Fibroblast of mammary gland (primary cell): ENCODE measurements at places on chromosomes 2 and 18.

- no peak for DNase-seq
Observed at GRCh38 chr18:24923138-24923537, 428.8 kb downstream of the ZNF521 start.

- no peak for DNase-seq
Observed at GRCh38 chr2:207227062-207227748, 61.5 kb upstream of the KLF7 start.

GRCh38 chr18:51134721-51135120 lies 62.8 kb downstream of the MEX3C start:
- no peak for DNase-seq

- DNase-seq = peak; percentile 78
Observed at GRCh38 chr2:69082430-69082997, 69.5 kb downstream of the ANTXR1 start.

- DNase-seq = peak; percentile 94
Observed at GRCh38 chr2:27566628-27567027, 16.2 kb upstream of the ZNF512 start.

- peak; percentile 43 for DNase-seq
Observed at GRCh38 chr18:5628512-5629255, 84.9 kb upstream of the EPB41L3 start.

DNA sequence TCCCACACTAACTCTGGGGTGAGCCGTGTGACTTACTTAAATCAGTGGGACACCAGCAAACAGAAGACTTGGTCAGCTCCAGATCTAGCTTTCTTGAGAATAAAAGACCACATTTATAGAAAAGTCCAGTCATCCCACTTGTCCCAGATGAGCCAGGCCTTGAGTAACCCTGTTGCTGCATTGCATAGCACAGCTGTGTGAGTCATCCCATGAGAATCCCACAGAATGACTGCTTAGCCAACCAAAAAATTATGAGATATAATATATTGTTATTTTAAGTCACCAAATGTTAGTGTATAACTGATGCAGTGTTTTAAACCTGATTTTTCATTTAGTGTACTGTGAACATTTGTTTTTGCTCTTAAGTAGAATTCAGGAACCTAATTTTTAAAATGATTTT lies 94.2 kb upstream of the FSHR start:
- DNase-seq = peak; percentile 98

DNA sequence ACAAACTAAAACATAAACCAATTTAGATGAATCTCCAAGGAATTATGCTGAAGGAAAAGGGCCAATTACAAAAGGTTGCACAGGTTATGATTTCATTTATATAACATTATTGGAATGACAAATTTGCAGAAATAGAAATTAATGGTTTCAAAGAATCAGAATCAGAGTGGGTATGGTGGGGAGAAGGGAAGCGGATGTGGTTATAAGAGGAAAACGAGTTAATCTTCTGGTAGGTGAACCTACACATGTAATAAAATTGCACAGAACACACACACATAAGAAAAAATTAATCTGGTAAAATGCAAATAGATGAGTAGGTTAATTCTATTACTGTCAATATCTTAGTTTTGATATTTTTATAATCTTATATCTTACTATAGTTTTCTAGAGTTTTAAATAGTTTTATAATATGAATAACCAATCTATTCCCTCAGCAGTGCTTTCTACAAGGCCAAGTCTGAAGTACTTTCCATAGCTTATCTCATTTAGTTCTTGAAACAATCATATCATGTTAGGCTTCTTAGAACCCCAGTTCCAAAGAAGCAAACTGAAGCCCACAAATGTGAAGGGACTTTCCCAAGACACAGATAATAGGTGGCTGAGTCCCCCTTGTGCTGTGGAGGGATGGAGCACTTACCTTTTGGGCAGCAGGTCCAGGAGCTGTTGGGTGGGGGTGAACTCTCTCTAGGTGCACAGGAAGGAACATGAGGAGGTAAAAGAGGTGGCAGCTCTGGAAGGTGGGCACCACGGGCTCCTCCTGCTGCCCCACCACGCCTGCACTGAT lies 31.5 kb downstream of the ZNF519 start:
- DNase-seq = no peak

- no peak for DNase-seq
Observed at GRCh38 chr2:121255358-121255757, 29.6 kb downstream of the TFCP2L1 start.

DNA sequence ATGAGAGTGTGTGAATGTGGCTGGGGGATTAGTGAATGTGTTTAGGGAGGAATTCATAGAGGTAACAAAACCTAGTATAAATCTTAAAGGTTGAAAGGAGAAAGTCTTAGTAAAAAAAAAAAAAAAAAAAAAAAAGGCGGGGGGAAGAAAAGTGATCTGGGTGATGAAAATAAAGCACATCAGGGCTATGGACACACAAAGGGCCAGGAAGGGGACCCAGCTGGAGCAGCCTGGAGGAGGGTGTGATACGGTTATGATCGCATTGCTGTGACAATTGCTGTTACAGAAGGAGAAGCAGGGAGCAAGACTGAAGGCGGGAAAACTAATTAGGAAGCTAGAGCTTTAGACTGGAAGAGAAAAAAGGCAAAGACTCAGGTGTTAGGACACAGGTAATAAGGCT lies 85.4 kb downstream of the DLGAP1 start:
- DNase-seq = no peak

GRCh38 chr2:156480376-156480775 lies 44.2 kb downstream of the GPD2 start:
- no peak for DNase-seq

DNA sequence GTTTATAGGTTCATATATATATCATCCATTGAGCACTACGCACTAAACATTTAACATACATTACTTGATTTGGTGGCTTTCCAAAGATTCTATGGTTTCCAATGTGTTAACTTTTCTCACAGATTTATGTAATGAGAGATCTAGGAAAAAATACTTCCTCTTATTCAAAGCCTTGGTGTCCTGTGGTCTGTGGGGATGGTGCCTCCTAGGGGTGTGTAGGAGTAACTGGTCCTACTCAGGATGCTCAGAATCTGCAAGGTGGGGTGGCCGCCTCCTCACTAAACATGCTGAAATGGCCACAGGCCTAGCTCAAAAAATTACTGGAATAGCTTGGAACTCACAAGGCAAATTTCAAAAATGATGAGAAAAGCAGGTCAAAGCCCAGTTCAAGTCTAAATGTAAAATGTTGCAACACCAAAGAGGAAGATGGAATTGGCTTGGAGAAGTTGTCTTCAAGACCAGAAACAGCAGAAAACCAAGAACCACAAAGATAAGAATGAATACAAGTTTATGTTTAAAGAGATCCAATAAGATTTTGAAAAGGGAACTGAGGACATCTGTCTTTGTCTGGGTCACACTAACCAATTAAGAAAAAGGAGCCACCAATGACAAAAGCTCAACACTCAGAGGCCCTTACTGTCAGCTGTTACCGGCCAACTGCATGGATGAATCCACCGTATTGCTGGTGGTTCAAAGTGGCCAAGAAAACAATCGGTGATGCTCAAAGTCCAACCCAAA lies 11.5 kb downstream of the GPR55 start:
- peak; percentile 17 for DNase-seq

- peak; percentile 91 for DNase-seq
Observed at GRCh38 chr2:196160101-196160500, 11.3 kb downstream of the STK17B start.
